Activated CD4-positive, alpha-beta T cell treated with anti-CD3 and anti-CD28 coated beads, Interleukin-10, Interleukin-2, amounts not matched to agents 100 ng/mL and 50 ng/mL, durations not matched to agents 16 hours and 8 hours (primary cell): ENCODE measurements at places on chromosomes 3 and 15.

GRCh38 chr3:121362035-121362734 is 183.6 kb downstream of the POLQ start:
- DNase-seq: no peak

DNA sequence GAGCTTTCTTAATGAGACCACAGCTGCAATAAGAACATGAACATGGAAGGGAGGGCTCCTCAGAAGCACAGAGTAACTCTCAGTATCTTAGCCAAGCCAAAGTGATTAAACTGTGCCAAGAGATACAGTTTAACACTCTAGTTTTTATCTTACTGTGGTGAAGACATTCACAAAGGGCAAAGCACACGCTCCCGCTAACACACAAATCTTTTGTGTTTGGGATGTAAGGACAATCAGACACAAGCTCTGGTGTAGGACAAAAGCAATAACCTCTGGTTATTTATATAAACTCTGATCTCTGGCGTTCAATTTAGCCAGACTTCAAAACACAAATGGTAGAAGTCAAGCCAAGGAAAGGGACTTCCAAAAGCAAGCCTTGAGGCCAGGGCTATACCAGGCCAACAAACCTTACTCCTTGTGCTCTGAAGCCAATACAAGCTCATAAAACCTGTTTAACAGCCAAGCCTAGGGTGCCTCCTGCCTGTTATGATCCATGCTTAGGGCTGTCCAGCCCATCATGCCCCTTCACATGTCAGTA is 27.8 kb downstream of the DPH3 start:
- DNase-seq: no peak

GRCh38 chr15:67670647-67671305 is 128.3 kb downstream of the MAP2K5 start:
- no peak for DNase-seq

DNA sequence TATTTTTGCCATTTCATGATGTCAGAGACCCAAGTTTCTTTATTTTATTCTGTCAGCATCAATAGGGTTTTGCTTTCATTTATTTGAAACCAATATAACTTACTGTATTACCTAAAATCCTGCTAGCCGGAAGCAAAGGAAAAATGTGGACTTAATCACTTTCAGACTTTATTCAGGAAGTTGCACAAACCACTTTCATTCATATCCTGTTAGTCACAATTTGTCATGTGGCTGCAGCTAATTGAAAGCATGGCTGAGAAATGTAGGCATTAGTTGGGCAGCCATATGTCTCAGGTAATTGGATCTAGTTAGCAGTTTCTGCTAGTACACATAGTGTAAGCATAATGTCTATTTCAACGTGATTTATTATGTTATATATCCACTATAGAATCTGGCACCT is 462.3 kb upstream of the SGO1 start:
- no peak for DNase-seq

- DNase-seq: no peak
These were observed 20.6 kb downstream of the RBMS3 start for GRCh38 chr3:29301332-29302019.

DNA sequence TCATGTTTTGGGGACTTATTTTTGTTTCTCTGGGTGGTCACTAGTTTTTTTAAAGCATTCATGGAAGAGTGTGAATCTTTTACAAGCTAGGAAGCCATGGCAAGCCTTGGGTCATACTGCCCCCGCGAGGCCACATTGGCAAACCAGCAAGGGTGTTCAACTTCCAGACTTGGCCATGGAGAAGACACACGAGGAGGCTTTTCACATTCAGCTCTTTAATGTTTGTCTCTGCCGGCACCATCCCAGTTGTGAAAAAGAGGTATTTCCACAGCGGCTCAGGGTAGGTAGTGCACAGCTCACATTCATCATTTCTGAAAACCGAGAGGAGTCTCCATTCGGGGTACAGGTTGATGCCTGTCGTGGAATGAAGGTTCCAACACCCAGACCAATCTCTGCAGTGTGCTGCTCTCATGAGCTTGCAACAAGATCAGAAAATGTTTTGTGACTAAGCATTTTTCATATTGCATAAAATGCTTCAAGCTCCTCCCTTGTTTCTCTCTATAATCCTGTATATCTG is 7.7 kb downstream of the CCR5 start:
- DNase-seq: peak; percentile 78

DNA sequence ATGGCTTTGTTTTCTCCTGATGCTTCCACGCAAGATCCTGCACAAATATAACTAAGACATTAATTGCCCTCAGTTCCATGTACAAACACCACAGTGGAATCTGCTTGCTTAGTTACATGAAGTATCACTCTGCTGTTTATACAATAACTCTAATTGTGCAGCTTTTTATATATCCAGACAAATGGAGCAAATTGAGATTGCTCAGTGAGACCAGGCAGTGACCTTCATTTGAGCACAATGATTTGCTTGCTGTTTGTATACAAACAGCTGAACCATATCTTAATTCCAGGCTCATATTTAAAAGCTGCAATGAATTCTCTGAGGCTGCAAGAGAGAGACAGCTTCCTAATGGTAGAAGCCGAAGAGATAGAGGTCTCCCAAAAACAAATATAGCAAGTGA is 243.7 kb downstream of the CADPS start:
- no peak for DNase-seq

DNA sequence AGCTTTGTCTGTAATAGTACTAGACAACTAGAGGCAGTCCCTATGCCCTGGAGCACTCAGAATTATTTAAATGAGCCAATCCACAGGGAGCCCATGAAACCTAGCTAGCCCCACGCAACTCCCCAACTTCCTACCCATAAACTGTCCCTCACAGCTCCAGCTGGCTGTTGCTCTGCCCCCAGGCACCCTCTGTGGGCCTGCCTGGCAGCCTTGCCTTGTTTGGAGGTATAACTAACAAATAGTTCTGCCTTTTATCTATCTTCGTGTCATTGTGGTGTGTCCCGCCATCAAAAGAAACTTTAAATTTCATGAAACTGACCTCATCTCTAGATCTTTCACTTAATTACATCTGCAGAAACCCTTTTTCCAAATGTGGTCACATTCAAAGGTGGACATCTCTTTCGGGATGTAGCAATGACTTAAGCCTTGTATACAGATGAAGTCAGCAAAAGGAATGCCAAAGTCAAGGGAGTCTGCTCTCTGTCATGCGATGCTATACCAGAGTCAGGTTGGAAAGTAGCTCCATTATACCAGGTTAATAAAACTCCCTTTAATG is 1.8 kb upstream of the RTP3 start:
- DNase-seq: no peak

GRCh38 chr15:56194035-56194434 is 49.6 kb downstream of the RFX7 start:
- DNase-seq: no peak

GRCh38 chr15:90087454-90088154 is 14.7 kb downstream of the IDH2 start:
- DNase-seq: peak; percentile 39

DNA sequence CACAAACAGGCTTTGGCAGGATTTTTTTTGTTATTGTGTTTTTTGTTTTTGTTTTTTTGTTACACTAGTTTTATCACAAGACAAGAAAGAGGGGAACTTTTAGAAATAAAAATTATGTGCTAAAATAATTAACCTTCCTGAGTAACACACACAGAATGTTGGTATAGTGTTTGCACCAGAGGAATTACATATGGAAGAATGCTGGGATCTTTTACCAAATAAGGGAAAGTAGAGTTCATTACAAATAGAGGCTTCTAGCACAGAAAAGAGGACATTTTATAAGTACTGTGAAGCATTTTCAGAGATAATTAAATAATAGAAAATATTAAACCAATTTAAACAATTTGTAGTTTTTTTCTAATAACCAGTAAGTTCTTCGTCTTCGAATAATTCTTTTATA is 116.0 kb downstream of the IGF1R start:
- no peak for DNase-seq

- no peak for DNase-seq
These were observed 570.4 kb upstream of the TGFBR2 start for GRCh38 chr3:30035935-30036567.

GRCh38 chr3:52144034-52144795 is 10.0 kb downstream of the POC1A start:
- peak; percentile 87 for DNase-seq

DNA sequence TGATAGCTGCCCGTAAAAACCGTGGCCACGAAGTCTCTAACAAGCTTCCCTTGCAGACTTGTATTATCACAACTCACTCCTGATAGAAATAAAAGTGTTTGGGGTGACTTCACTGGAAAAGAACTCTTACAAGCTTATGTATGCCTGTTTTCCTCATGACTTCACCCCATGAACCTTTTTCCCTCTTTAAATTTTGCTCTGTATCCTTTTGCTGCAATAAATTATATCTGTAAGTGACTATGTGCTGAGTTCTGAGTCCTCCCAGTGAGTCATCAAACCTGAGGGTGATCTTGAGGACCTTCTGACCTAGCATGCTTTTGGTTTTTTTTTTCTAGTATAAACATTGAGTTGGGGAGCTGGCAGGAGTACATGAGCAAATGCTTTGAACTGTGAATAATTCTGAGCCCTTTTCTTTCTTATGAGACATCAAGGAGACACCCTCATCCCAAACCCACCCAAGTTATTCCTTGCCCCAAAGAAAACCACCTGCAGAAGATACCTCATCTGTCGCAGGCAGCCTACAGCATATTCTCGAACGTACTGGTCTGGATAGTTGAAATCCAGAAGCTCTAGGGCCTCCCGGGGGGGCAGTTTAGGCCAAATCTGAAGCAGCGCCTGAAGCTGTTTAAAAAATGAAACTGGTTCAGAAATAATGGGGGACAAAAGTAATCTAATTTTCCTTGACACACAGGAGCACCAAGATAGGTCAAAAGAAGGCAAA is 85.9 kb downstream of the FAIM start:
- DNase-seq: no peak

GRCh38 chr3:50268703-50269451 is at the start of gene SEMA3B:
TSS of gene SEMA3B (plus strand) at chr3:50269147. CDS start at chr3:50269241, 94 bp downstream.
- DNase-seq: no peak

DNA sequence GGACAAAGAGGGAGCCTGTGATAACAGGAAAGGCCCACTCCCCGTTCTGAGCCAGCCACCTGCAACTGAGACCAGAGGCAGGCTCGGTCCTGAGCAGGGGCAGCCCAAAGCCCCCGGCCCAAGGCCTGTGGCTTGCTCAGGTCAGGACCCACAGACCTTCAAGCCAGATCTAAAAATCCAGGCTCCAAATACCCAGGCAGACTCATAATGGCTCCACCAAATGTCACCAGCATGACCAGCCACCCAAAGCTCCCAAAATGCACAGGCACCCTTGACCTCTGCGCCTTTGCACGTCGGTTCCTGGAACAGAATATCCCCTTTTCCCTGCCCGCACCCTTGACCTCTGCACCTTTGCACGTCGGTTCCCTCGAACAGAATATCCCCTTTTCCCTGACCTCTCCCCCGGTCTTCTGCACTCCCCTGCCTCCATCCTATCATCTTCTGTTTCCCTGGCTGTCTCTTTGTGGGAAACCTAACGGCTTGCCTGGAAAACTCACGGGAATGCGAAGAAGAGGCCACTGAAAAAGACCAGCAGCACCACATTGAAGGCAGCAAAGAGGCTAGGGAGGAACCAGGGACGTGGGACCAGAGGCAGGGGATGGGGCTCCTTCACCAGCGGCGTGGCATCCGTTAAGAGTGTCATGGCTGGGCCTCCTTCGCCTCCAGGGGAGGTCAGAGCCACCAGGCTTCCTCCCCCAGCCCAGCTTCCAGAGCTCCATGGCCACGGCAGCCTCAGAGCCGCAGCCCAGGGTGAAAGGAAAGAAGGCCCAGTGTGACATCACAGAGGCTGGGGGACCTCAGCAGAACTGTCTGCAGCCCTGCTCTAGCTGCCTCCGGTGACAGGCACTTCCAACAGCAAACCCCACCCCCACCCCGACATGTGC is at the start of gene ZDHHC19:
Gene ZDHHC19, minus strand, starts transcription at position 728 of the 884 bp plus-strand sequence. Its CDS starts 85 bp downstream, at position 643.
- DNase-seq: no peak
